CD4-positive, CD25-positive, alpha-beta regulatory T cell (primary cell): ENCODE measurements at places on chromosomes 7 and 10.

DNA sequence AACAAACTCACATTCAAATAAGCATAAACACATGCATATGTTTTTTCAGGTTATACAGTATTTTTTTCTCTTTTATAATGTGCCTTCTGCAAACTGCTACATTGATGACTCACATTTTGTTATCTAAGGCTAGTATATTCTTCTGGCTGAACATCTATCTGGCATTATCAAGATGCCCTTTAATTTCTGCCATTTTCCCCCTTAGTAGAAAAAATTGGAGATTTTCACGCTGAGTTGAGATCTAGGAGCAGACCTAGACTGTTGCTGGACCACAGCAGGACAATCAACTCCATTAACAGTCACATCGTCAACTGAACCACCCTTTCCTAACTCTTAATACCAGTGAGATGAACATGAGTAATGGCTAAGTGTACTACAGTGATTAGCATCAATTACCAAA, 41.6 kb downstream of the ERCC6 start:
- DNase-seq = no peak

DNA sequence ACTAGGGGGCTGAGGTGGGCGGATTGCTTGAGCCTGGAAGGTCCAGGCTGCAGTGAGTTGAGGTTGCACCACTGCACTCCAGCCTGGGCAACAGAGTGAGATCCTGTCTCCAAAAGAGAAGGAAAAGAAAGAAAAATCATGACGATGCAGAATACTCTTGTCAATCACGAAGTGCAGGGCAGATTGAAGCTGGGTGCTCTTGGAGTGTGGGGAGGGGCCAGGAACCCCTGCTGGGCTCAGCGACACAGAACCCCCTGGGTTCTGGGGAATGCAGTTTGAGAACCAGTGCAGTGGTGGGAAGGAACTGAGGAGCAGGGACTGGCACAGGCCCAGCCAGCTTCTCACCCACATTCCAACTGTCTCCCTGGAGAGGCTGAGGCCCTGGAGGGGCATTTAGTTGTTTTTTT, 10.8 kb upstream of the INTS1 start:
- DNase-seq = no peak

GRCh38 chr10:36817898-36818297, 307.5 kb upstream of the ANKRD30A start:
- no peak for DNase-seq

GRCh38 chr7:26590709-26591108, 273.7 kb downstream of the SKAP2 start:
- no peak for DNase-seq

DNA sequence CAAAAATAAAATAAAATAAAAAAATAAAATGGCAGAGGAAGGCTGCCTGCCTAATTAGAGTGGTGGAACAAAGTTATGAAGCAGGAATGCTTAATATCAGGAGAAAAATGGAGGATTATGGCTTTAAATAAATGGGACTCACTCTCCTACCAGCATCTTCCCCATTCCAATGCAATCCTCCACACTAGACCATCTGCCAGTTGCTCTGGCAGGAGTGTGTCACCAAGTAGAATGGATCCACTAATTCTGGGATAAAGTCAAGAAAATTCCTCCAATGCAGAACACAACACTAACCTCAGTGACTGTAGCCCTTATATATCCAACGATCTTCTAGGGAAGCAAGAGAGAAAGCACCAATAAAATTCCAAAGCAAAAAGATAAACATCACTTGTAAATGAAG, 112.5 kb upstream of the ARID5B start:
- DNase-seq = no peak

DNA sequence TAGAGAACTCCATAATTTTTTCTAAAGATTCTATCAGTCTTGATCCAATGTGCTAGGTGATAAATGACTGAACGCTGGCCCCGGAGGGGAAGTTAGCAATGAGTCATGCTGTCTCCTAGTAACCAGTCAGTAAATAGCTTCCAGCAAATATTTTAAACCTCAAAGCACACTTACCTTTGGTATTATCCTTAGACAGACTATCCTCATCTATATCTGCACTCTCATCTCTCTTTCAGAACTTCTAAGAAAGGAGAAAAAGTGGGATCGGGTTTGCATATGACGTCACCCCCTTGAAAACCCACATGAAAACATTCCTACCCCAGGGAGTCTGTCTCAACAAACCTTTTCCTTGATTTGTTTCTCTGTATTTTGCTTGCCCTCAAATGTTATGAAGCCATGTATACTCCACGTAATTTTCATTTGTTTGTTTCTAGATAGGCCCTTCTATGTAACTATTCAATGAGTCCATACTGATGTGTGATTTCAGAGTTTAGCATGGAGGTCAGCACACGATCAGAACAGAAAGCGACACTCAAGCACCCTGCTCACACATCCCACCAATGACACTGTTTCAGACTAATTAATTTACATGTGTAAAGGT, 174.9 kb upstream of the NRP1 start:
- DNase-seq = no peak

- no peak for DNase-seq
Observed at GRCh38 chr7:92279396-92280031, 33.7 kb downstream of the ANKIB1 start.

DNA sequence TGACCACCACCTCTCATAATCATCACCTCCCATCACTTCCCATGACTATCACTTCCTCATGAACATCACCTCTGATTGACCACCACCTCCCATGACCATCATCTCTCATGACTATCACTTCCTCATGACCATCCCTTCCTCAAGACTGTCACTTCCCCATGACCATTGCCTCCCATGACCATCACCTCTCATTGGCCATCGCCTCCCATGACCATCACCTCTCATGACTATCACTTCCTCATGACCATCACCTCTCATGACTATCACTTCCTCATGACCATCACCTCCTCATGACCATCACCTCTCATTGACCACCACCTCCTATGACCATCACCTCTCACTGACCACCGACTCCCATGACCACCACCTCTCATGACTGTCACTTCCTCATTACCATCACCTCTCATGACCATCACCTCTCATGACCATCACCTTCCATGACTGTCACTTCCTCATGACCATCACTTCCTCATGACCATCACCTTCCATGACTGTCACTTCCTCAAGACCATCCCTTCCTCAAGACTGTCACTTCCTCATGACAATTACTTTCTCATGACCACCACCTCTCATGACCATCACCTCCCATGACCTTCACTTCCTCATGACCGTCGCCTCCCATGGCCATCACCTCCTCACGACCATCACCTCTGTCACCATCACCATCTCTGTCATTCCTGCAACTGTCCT, 51.6 kb downstream of the PDGFA start:
- DNase-seq = no peak

DNA sequence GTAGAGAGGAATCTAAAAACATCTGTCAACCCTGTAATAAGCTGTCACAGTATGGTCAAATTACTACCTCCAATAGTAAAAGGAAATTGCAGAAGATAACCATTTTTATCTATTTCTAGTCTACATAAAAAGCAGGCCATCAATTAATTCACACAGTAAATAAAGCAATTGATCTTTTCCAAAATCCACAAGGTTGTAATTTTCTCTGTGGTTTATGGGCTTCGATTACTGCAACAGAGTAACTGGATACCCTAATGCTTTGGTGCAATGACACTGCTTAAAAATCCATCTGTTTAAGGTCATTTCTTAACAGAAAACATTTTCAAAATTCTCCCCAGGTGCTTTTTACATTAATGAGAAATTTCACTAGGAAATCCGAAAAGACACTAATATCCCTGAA, 23.9 kb downstream of the ESYT2 start:
- DNase-seq = no peak
